ENCODE measurements at places on chromosomes 11 and 22.
A peak's percentile ranks its signal among the peaks of the same experiment; 100 is the strongest.

DNA sequence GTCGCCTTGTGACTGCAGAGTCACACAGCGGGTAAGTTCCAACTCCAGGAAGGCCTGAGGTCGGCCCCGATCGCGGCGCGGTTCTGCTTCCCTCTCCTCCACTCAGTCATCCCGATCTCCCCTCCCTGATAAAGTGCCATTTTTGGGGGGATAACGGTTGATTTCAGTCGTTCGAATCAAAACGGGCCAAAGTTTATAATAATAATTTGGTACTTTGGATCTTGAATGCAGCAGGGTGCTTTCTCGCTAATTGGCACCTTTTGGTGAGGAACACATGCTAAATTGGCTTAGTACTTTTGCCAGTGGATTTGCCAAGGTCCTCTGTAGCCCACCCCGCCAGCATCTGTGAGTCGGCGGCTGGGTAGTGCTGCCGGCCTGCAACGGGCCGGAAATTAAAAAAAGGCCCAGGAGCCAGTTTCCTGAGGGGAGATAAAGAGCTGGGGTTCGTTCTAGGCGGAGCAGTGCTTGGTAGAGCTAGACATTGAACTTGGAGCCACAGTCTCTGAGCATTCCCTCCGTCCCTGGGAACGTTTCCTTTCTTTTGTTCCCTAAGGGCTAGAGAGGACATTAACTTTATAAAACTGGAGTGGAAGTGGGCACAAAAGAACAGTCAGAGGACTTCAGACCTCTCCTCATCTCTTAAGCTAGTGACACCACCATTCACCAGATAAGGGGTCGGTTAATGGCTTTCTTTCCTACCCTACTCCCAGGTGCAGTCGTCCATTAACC lies 997 bp downstream of the UBE2L3 start:
- no peak for DNase-seq

- no peak for DNase-seq
Measured at GRCh38 chr11:92846491-92847125, 122.8 kb upstream of the MTNR1B start.

DNA sequence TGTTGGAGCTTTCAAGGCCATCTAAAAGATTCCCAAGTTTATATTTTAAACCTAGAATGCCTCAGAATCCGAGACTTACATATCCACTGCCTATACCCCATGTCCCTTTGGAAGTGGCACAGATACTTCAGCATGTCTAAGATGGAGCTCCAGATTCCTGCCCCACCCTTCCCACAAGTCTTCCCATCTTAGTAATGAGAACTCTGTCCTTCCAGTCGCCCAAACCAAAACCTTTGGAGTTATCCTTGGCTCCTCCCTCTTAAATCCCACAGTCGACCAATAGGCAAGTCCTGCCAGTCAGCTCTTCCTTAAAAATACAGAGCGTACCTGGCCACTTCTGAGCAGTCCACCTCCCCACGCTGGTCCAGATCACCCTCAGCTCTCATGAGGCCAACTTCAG lies 4.3 kb downstream of the POLD4 start:
- no peak for DNase-seq

DNA sequence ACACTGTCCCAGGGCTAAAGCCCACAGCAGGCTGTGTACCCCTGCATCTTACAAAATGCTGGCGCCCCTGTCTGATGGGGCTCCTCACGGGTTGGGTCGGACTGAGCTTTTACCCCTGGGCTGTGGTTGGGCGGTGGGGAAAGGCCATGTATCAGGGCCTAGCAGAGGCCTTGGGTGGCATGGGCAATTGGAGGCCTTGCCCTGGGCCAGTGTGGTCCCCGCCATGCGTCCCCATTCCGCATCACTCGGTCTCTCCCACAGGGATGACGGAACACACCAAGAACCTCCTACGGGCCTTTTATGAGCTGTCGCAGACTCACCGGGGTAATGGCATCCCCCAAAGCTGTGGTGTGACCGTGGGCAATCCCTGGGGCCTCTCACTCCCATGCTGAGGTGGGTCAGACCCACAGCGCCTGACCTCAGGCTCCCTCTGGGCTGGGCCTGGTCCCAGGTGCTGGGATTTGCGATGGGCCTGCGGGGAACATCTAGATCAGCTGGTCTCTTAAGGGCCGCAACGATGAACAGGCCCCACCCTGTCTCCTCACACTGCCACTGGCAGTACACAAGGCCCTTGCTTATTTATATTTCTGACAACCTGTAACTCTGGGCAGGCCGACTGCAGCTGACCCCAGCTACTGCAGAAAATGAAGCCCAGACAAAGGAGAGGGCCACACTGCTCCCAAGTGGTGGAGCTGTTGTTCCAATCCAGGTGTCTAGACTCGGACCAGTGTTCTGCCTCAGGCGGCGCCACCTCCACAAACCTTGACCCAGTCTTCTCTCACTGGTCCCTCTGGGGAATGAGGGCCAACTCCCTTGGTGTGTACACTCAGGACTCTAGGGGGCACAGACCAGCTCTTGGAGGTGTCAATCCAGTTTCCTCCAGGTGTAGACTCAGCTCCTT lies 12.3 kb downstream of the SLC16A8 start:
- no peak for DNase-seq

DNA sequence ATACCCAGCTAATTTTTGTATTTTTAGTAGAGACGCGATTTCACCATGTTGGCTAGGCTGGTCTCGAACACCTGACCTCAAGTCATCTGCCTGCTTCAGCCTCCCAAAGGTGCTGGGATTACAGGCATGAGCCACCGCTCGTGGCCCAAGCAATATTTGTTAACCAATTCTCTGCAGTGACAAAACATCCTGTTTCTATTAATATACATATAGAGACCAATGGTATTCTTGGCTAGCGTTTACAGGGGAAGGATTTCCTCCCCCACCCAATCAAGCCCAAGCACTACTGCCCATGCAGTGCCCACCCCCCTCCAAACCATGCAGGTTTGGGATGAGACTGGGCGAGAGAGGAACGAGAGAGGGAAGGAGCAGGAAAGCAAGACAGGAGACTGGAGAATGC lies 53.1 kb downstream of the APOL3 start:
- DNase-seq = no peak

- no peak for DNase-seq
Measured at GRCh38 chr11:68255526-68255925, 16.2 kb downstream of the C11orf24 start.

- DNase-seq = no peak
Measured at GRCh38 chr11:75589051-75589450, 27.0 kb downstream of the SERPINH1 start.

DNA sequence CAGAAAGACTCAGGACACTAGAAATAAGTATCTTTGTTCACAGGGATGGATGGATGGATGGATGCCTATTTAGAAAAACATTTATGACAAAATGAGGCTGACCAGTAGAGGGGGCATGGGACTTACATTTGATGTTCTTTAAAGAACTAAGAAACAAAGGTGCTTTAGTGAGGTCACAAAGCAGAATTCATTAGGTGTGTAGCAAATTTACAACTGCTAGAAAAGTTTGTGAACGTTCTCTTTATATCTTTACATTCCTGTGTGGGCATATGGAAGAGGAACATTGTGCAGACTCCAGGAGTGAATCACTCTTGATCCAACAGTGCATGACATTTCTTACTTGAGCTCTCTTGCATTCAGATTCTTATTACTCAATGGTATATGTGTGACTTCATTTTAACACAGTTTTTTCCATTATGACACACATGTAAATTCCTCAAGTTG lies 15.8 kb upstream of the SIK2 start:
- DNase-seq = peak; percentile 55

DNA sequence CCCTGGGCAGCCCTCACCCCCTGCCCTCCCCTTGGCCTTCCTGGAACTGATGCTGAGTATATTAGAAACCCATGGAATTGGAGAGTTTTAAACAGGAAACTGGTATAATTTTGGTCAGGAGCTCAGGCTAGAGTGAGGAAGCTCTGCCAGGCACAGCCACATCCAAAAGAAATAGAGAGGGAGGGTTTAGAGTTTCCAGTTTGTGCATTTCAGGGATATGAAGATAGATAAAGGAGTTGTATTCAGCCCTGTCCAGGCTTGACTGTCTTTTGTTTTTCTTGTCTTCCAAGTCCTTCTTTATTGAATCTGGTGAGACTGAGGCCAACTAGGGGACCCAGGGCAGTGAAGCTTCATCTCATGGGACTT lies 71.8 kb downstream of the TSPAN18 start:
- no peak for DNase-seq

GRCh38 chr22:28604966-28605761 lies 74.5 kb downstream of the TTC28 start:
- DNase-seq = no peak

- no peak for DNase-seq
Measured at GRCh38 chr11:87260811-87261210, 223.1 kb downstream of the TMEM135 start.

GRCh38 chr11:73003088-73003487 lies 139.0 kb downstream of the FCHSD2 start:
- DNase-seq = no peak

- DNase-seq = no peak
Measured at GRCh38 chr11:36928621-36929020, 330.6 kb upstream of the RAG2 start.

DNA sequence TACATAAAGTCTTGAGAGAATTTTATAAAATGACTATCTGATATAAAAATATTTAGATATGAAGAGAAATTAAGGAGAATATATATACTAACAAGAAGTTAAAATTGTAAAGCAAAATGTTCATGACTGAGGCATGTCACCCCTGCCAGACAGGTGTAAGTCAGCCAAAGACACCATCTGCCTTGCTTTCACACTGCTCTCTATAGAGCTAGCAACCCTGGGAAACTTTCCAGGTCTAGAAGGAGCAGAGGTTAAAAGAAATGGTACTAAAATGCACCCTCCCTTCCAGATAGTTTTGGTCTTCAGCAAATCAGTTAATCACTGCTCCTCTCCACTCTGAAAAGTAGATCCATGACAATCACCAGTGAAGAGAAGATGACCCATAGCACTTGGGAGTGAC lies 16.5 kb downstream of the PPP2R1B start:
- DNase-seq = no peak

DNA sequence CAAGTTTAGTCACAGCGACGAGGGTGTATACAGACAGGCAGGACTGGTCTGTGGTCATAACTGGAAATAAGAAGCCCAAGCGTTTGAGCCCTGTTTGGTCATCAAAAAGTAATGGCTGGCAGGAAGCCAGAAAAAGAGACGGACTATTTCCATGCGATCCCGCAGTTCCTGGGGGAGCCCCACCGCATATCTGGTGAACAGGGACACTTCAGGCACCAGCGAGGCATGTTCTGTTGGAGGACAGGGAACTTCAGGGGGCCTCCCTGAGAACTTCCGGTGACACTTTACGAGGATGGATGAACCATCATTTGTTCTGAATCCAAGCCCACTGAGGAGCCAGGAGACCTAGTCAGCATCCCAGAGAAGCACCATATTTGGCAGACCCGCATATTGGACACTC lies 29.7 kb upstream of the TRIM29 start:
- no peak for DNase-seq

DNA sequence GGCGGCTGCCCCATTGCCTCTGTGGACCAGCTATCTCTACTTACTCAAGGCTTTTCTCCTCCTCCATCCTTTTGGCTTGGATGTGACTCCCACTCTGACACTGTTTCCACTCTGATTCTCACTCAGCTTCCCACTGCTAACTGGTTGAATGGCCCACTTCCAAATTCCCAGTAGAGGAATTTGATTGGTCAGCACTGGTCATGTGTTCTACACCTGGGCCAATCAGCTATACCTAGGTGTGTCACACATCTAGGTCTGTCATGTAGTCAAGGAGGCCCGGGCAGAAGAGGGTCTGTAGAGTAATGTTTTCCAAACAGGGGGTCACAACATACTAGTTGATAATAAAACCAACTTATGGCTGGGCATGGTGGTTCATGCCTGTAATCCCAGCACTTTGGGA lies 53.3 kb downstream of the TPBGL start:
- no peak for DNase-seq

DNA sequence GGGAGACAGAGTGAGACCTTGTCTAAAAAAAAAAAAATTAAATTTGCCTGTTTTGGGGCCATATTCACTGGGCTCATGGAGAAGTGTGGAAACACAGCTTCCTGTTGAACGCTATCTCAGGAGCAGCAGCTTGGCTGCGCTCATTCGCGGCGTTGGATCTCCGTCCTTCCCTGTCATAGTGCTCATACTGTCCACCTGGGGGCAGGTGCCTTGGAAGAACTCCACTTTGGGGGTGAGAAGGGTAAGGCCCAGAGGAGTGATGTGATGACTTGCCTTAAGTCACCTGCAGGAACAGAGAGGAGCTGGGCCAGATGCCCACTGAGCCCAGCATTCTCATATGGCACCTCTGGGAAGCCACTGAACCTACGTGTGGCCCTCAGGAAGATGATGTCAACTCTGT lies 82.8 kb downstream of the CABIN1 start:
- DNase-seq = no peak

GRCh38 chr11:86625544-86625943 lies 46.9 kb downstream of the ME3 start:
- DNase-seq = no peak

- DNase-seq = no peak
Measured at GRCh38 chr22:46070803-46071450, 79.4 kb upstream of the PPARA start.

DNA sequence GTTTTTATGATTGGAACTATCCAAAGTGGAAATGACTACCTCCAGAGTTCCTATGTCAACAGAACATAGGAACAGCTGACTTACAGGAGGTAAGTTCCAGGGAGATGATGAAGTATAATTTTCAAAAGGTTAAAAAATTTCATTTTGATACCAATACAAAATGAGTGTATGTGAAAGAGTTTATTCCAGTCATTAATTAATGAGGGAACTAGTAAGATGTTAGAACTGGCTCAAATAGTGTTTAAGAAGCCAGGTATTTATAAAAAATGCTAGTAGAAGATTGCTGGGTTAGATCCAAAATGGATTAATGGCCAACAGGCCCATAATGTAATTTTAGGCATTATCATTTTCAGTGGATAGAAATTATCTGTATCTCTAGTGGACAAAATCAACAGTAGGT lies 227.7 kb upstream of the ZBED5 start:
- DNase-seq = no peak

DNA sequence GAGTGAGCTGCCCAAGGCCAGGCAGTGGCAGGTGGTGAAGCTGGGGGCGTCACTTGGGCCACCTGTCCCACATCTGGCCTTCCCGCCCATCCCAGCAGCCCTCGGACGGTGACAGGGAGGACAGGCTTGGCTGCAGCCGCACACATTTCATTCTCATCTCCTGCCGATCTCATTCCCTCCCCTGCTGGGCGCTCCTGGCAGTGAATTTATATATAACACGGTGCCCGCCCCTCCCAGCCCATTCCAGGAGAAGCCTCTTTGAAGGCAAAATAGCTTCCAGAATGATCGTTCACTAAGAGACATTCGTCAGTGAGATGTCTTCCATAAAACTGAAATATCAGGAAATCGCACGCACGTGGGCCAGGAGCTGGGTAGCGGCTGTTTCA lies 861.3 kb downstream of the TBC1D22A start:
- no peak for DNase-seq

DNA sequence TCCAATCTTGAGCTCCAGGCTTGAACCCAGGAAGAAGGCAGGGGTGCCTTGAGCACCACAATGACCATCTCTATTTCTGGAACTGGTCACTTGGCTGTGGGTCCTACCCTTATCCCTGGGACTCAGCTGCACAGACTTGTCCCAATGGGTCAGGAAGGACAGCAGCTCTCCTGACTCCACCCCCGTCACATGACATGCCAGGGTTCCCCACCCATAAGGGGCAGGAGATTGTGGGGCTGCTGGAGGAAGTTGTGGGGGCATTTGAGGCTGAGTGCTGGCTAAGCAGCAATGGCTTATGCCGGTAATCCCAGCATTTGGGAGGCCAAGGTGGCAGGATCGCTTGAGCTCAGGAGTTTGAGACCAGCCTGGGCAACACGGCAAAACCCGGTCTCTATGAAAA lies 56.2 kb downstream of the NFAM1 start:
- no peak for DNase-seq
